ENCODE measurements at places on chromosomes 4 and X. TPM values are rescaled to one million over a fixed set of nuclear protein-coding genes. Genes with fewer than 3 reads are reported as not detected.

DNA sequence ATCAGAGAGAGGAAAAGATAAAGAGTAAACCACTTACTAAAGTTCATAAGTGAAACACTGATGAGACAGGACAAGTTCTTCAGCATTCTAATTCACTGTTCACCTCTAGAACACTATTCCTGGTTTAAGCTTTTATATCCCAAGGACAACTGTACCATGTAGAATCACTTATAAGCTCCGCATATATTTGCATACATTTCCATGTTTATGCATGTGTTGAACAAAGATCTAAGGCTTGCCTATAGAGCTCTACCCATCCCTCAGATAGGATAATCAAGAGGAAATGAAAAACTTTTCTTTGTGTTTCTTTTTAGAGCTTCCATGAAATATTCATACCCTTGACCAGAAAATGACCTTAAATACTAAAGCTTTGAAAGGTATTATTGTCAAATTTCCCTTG is 156.9 kb upstream of the BMP3 start:
- no peak for DNase-seq

GRCh38 chr4:23855912-23856605 is 33.8 kb downstream of the PPARGC1A start:
- peak; percentile 68 for DNase-seq

DNA sequence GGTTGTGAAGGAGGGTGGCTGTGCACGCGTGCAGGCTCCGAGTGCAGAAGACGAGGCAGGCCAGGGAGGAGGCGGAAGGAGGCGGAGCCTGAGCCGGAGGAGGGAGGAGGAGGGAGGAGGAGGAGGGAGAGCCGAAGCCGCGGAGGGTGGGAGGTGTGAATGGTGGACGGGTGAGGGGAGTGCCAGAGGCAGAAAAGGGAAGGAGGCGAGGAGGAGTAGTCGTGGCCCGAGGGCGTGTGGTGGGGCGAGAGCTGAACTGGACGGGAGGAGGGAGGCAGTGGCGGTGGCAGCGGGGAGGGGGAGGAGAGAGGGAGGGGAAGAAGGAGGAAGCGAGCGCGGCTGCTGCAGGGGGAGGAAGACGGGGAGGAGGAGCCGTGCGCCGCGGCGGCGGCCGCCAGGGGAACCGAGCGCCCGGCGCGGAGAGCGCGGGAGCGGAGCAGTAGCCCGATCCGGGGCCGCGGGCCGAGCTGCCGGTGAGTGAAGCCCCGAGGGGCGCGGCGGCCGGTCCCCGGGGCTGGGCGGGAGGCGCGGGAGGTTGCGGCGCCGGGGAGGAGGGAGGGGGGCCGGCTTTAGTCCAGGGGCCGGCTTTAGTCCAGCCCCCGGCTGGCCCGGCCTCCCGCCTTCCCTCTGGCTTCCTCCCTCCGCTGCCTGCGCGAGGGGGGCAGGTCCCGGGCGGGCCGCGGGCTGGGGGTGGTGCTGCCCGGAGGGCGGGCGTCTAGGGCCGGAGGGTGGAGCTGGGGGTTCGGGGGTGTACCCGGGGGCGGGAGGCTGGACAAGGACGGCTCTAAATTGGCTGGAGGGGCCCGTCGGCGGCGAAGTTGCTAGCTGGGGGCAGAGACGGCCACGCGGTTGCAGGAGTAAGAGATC is at the start of gene TMEM164:
TMEM164 (plus strand) TSS at position 815 of the 867 bp plus-strand sequence. CDS start 661 bp downstream, outside the sequence.
- peak; percentile 66 for DNase-seq

Gene CT55
- not detected for total RNA-seq

Gene VEGFD
- total RNA-seq: under 0.01 TPM

DNA sequence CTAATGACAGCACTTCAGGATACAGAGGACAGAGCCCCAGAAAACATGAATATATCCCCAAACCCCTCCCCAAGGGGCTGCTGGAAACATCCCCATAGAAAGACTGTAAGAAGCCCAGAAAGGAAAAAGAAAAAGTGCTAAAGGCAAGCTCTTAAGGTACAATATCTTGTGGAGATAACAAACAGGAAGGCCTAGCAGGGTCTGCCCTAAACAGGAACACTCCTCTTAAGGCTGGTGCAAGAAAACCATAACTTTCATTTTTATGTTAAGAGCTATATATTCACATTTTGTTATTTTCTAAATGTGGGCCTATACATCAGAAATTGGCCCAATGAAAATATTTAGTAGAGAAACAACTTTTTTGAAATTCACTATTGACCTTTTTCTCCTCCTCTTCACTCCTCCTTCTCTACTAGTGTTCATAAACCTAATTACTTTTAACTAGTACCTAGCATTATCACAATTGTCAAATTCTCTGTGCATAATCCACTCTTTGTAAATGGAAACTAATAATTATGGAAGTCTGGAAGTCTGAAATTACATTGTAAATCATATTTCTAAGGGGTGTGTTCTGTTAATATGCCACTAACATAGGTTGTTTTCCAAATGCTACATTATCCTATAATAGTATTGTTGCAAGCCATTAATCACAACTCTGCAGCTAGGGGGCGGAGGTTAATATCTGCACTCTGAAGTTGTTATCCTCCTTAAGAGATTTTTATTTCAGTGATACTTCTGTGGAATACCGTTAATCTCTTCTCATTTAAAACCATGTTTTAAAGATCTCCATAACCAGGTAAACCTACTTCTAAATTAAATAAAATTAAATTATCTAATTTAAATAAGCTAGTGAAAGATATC is 59.8 kb downstream of the CASK start:
- no peak for DNase-seq

DNA sequence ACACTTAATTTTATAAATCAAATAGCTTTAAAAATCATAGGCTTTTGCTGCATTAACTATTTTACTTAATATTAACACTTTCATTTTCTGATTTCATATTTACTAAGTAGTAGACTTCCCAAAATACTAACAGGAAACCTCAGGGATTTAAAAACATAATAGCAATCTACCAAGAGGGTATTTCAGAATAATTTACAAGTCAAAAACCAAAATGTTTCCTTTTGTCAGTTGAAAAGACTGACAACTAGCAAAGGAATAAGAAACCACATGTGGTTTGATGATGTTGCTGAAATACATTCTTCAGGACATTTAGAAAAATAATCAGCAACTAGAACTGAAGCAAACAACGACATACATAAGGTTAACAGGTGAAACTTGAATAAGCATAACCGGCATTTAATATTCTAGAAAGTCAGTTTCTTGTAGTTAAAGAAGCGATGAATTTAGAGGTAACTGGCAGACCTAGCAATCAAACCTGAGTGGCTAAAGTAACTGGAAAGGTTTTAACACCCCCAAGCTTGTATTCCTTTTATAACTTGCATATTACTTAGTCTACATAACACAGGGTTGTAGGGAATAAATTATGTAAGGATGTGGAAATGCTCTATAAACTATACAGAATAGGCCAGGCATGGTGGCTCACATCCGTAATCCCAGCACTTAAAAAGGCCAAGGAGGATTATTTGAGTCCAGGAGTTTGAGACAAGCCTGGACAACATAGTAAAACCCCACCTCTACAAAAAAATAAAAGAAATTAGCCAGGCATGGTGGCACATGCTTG is 40.0 kb downstream of the DHX15 start:
- DNase-seq: no peak

- DNase-seq: peak; percentile 20
These were observed 2.0 kb upstream of the FGF2 start for GRCh38 chr4:122824616-122825015.

- DNase-seq: peak; percentile 57
These were observed 28.4 kb downstream of the TRMT44 start for GRCh38 chr4:8468746-8469535.

- DNase-seq: no peak
These were observed 223.1 kb upstream of the BCOR start for GRCh38 chrX:40320819-40321218.

Gene AKAP4
- not detected for total RNA-seq

DNA sequence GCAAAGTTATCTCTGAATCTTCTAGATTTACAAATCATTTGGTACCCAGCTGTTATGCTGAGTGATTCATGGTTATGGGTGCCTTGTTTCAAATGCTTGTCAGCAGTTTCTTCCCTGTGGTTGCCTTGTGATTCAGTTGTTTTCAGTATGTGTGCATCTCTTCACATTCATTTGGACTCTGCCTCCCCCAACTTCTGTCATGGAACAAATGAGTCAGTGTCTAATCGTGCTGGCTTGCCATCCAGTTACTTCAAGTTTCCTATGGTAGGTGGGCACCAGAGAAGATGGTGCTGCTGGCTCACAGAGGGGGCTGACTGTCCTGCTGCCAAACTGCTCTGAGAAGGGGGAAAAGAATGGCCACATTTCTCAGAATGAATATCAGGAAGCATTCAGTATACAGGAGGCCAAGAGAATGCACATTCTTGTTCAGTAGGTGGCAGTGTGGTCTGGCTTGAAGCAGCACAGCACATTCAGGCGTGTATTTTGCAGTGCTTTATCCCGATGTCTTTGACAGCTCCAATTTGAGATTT is 260.9 kb downstream of the GLUD2 start:
- DNase-seq: no peak

- no peak for DNase-seq
These were observed 92.3 kb upstream of the SHOX start for GRCh38 chrX:538311-538710.

DNA sequence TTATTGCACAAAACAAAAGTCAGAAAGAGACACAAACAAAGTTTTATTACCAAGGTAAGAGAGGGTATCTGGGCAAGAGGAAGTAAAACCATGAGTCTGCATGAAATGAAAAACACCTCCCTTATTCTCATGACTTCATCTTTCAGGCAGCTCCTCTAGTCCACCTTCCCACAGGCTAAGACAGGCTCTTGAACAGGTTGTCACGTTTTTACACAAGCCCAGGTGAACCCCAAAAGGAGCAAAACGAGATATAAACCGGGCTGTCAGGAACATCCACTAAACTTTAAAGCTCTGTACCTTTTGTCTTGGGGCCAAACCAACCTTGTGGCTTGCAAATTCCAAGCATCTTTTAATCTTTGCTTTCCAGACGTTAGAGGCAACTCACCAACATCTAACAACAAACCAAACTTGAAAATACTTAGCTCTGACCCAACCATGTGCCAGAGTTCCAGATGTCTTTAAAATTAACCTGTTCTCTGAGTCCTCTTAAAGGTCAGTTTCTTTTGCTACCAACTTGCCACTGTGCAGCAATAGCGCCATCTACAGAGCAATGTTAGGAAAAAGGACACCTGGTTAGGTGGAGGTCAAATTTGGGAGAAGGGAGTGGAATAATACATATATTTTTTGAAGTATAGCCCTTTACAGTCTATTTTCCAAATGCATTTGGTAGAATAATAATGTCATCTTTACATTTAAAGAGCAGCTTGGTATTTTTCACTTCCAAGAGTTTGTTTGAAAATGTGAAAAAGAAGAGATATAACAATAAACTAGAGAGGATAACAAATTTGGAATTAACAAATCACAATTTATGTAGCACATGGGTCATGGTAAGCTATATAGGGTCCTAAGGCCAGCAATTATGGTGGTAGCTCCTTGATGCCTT is 73.1 kb downstream of the QRFPR start:
- peak; percentile 34 for DNase-seq

GRCh38 chr4:135966936-135967335 is 1565.4 kb downstream of the PCDH18 start:
- no peak for DNase-seq

DNA sequence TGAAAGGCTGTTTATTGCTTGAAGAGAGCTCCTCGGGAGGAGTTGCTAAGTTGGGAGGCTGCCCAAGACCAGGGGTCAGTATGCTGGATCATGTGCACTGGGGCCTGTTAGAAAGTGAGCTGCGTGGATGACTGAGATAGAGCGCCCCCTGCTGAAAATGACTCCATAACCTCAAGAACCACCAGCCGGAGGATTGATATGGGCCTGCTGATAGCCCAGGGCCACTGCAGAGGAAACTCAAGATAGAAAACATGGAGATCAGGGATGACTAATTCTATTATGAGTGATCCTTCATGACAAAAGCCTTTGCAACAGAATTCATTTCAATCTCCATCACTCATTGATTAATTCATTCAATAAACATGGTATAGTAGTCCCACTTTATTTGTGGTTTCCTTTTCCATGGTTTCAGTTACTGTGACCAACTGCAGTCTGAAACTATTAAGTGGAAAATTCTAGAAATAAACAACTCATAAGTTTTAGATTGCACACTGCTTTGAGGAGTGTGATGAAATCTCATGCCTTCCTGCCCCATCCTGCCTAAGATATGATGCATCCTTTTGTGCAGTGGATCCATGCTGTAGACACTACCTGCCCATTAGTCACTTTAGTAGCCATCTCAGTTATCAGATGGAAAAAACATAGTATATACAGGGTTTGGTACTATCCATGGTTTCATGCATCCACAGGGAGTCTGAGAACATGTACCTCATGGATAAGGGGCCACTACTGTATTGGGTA is 126.7 kb upstream of the MBNL3 start:
- DNase-seq: peak; percentile 12

Gene BTC
- not detected for total RNA-seq

- DNase-seq: no peak
These were observed 40.8 kb downstream of the ZNF518B start for GRCh38 chr4:10416441-10416840.

DNA sequence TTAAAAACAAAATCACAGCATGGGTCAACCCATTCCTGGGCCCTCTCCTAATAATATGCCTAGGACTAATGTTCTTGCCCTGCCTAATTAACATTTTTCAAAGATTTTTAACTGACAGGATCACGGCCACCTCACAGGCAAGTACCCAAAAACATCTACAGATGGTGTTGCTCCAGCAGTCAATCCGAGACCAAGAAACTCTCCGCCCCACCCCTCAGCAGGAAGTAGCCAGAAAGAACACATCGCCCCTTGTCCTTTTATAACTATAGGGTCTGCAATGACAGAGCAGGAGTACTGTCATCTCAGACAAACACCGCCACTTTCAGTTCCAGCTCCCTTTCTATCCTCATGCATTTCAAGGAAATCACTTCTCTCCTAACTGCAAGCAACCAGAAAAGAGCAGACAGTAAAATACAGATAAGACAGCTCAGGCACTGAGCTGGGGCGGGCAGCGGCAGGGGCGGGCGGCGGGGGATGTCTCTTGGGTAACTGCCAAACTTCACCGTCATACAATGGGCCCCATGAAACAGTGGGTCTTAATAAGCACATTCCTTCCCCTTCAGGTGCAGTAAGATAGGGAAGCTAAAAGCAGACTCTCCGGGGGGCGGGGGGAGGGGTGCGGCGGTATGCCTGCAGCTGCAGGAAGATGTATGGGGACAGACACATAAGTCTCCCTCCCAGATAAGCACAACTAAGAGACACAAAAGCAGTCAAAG is 67.4 kb downstream of the ZNF182 start:
- DNase-seq: no peak

DNA sequence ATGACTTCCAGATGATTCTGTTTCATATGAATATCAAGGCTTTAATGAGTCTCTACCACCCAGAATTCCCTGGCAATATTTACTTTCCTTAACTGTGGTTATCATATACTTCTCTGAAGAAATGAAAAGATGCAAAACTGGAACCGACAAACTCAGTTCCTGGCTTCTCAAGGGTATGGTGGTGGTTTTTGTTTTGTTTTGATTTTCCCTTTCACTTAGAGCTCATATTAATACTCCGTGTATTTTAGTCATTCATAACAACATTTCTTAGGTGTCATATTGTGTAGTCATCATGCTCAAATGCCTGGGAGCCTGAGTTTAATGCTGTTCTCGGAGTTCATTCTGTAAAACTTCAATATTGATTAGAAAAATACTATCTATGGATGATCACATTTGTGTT is 665 bp downstream of the TRPC5OS start:
- DNase-seq: no peak
